Stimulated activated CD4-positive, alpha-beta T cell treated with anti-CD3 and anti-CD28 coated beads, Interleukin-2, amount 100 ng/mL, for 4 hours (primary cell): ENCODE measurements at places on chromosomes 7 and 10.

DNA sequence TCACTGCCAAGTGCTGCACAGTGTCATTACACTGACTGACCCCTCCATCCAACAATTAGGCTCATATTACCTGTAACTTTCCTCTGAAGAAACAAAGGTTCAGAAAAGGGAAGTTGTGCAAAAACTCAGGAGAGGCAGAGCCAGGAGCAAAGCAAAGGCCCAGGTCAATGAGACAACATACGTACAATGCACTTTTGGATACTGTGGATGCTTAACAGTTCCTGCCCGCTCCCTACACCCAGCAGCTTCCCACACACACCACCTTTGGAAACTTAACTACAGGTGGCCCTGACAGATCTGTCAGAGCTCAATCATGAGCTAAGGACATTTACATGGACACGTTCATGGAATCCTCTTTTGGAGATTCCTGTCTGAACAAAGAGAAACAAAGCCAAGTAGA is 515.9 kb downstream of the GRID1 start:
- no peak for DNase-seq

GRCh38 chr7:129843365-129843898 is 109.3 kb downstream of the UBE2H start:
- no peak for DNase-seq

DNA sequence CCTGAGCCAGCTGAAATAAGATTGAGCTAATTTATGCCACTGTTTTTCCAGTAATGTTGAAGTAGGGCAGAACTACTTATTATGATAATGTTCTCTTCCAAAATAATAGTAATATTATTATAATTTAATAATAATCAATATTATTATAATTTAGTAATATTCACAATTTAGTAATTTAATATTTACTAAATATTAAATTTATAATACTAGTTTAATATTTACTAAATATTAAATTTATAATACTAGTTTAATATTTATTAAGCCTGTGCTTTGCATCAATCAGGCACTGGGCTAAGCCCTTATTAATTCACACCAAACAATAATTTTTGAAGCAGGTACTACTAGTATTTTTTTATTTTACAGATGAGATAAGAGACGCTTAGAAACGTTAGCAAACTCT is 170.1 kb downstream of the BBS9 start:
- no peak for DNase-seq

GRCh38 chr10:94192333-94192732 is 170.4 kb downstream of the NOC3L start:
- DNase-seq: no peak

DNA sequence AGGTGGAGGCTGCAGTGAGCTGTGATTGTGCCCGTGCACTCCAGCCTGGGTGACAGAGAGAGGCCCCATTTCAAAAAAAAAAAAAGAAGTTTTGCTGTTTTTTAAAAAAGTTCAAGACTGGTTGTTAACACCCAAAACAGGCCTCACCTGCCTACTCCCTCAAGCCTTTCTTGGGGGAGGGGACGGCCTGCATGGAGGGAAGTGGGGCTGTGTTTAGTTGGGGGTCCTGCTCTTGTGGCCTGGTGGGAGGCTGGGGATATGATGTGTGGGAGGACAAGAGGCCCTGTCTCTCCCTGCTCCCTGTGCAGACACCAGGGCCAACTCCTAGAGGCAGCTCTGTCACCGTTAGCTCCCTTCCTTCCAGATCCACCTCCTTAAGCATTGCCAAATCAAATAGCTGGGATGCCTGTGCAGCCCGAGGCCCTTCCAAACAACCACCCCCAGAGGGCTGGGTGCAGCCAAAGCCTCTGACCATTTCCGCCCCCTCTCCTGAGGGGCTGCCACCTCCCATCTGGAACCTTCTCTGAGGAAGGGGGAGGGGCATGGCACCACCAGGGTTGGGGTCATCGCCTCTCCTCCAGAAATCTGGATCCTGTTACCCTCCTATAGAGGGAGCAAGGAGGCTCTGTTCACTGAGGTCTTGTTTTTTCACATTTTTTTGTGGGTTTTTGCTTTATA is 32.9 kb upstream of the ANKRD2 start:
- DNase-seq: no peak

DNA sequence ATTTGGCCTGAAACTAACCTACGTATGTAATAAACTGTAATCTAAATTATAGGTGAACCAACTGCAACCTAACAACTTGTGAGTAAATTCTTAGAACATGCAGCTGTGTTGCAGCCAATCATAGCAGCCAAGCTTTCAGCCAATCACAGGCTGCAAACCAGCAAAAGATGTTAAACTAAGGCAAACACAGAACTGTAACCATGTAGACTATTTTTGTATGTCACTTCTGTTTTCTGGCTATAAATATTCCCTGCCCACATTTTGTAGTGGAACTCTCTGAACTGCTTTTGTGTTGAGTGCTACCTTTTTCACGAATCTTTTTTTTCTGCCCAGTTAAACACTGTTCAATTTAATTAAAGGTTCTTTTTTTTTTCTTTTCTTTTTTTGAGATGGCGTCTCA is 28.2 kb upstream of the ZPBP start:
- DNase-seq: no peak
